ENCODE measurements at places on chromosomes 7 and 10.

- DNase-seq = no peak
Observed at GRCh38 chr7:44959433-44959951, 19.3 kb downstream of the MYO1G start.

GRCh38 chr10:6072215-6072934 lies 10.2 kb upstream of the IL2RA start:
- no peak for DNase-seq

DNA sequence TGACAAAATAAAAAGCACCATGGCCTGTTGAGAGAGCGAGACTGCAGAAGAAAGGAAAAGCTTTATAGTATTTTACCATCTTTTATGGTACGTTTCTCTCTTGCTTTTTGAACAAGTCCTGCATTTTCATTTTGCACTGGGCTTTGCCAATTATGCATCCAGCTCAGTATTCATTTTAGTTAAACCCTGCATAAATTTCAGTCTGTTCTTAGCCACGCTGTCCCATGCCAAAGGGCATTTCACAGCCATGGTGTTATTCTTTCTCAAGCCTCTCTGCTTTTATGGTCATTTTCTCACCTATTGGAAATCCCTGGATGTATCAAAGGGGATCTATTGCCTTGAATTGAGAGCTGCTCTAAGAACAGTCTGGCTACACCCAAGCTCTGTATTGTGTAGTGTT lies 30.8 kb upstream of the DNAJC1 start:
- no peak for DNase-seq

GRCh38 chr10:93115661-93116383 lies 42.1 kb downstream of the CYP26A1 start:
- DNase-seq = peak; percentile 81

DNA sequence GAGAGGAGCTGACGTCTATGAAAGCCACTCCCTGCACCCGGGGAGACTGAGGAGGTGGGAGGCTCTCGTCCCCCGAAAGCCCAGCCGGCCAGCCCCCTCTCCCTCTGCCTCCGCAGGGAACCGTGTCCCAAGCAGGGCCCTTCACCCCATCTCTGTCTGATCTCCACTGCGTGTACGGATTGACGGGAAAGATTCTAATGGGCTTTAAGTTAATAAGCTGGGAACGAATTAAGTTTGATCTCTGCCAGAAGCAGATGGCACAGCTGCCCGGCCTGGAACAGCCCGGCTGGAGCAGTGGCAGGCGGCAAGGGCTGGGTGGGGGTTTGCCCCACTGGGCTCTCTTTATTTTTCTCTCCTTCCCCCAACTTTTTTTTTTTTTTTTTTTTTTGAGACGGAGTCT lies 6.1 kb upstream of the SLC29A4 start:
- no peak for DNase-seq

DNA sequence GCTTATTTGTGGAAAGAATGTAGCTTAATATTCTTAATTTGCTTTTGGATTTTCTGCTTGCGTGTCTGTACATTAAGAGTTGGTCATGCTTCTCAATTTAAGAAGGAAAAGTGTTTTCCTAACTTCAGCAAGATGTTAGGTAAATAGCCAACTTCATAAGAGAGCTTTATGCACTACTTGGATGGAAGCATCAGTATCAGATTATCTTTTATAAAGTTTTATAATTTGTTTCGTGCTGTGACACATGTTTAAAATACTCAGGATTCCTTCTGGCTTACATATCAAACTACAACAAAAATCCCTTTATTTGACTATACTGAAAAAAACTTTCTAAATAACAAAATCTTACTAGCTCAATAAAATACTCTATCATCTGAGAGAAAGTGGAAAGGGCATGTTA lies 34.8 kb upstream of the AGR2 start:
- DNase-seq = no peak

- no peak for DNase-seq
Observed at GRCh38 chr7:128094686-128095085, 63.4 kb upstream of the LRRC4 start.

DNA sequence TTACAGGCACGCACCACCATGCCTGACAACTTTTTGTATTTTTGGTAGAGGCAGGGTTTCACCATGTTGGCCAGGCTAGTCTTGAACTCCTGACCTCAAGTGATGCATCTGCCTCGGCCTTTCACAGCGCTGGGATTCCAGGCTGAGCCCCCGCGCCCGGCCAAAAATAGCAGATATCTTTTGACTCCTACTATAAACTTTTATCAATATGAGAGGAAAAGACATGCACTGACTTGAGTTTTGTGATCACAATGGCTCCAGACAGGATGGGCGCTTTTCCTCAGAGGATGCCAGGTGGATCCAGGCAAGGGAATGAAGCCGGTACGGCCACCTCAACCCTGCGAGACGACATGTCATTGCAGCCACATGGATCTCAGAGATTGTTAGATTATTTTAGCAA lies 123.9 kb downstream of the DNAJB6 start:
- DNase-seq = no peak

DNA sequence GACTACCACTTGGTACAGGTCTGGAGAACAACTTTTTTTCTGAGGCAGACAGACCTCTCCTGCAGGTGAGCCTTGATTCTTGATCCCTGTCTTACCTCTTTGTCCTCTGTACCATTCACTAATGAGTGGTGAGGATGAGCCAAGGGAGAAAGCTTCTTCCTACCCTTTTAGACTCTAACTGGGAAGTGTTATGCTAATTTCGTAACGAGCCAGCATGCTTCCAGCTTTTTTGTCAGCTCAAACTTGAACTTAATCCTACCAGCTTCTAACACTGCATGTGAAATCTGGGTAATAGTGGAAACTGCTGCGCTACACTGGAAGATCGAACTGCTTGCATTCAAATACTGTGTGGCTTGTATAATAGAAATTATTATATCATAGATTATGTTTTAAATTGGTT lies 87.0 kb downstream of the NEUROD6 start:
- no peak for DNase-seq
